ENCODE measurements at places on chromosomes 7 and 10.

- DNase-seq, result no peak
Observed at GRCh38 chr10:86266446-86267242, 100.0 kb downstream of the GRID1 start.

- no peak for DNase-seq
Observed at GRCh38 chr10:90969947-90970673, 49.2 kb upstream of the ANKRD1 start.

DNA sequence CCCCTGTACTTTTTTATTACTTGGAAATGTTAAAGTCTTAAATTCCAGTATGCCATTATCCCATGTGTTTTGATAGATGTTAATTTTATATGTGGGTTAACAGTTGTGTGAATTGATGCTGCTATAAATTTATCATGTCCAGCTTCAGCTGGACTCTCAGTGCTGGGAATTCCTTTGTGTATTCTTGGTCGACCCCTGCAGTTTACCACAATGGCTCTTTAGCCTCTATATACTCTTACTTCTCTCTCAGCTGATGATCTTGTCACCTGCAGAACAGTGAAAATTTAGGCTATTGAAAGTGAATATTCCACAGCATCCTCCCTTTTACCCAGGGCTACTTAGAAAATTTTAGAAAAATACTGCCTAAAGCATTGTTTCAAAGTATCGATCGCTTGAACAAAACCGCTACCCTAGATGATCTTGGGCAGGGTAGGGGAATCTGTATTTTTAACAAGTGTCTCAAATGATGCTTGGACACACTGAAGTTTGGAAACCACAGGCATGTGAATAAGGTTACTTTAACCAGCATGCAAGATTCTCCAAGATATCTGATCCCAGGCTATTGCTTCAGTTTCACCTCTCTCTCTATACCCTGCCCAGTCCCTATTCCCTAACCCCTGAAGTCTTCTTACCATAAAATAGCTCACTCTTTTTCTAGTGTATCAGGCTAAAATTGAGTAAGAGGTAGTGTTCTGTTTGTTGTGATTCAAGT, 25.4 kb downstream of the LCOR start:
- DNase-seq, result no peak

DNA sequence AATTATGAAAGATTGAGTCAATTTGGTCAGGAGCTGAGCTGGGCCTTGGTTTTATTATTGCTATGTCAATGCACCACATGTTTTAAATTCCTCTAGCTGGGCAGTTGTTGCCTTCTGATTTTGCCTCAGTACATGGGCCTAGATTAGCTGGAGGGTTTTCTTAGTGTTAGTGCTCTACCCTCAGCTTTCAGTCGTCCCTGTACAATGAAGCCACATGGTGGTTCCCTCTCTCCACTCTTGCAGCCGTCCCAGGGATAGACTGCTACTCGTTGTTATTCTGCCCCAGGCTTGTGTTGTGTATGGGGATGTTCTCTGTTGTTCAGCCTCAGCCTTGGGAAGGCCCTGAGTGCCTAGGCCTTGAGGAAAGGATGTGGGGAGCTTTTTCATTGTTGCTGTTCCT, 37.0 kb downstream of the NHLRC2 start:
- DNase-seq, result no peak

DNA sequence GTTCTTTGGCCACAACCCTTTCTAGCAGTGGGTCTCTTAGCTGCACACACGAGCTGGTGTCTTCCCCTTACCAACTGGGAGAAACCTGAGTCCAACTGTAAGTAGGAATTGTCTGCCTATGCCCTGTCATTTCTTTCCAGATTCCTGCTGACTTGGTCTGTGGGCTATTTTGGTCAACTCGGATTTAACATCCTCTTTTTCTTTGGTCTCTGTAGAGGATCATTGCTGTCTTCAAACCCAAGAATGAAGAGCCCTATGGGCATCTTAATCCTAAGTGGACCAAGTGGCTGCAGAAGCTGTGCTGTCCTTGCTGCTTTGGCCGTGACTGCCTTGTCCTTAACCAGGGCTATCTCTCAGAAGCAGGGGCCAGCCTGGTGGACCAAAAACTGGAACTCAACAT, 10.3 kb downstream of the PI4K2A start:
- DNase-seq, result no peak

GRCh38 chr7:73690646-73691045, 7.2 kb downstream of the BUD23 start:
- no peak for DNase-seq

DNA sequence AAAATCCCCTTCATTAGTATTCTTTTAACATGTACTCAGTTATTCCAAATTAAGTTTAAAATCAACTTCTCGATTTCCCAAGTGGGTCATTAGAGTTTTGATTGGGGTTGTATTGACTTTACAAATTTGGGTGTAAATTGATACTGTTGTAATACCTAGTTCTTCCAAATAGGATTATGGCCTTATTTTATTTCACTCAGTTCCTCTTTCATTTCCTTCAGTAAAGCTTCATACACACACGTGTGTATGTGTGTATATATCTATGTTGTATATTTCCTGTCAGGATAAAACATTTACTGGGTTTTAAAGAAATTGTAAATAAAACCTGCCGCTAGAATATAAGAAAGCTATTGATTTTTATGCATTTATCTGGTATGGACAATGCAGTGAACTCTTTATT, 15.9 kb downstream of the YME1L1 start:
- DNase-seq, result no peak

DNA sequence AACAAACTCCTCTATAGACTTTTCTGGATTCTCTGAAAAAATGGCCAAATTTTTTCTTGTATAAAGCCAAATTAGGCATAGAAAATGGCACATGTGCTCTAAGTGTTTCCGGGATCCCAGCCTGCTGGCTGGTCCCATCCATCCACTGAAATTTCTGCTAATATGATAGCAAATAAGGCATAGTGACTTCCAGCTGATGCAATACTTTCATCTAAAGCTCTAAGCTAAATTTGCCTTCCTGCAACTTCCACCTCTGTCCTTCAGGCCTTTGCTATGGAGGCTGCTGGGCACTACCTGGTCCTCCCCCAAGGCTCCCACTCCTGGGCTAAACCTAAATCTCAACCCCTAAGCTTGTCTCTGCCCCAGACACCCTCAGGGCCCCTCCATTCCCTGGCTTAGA, 20.5 kb downstream of the MYH16 start:
- no peak for DNase-seq

GRCh38 chr10:131630772-131631258, 270.0 kb upstream of the PPP2R2D start:
- no peak for DNase-seq

DNA sequence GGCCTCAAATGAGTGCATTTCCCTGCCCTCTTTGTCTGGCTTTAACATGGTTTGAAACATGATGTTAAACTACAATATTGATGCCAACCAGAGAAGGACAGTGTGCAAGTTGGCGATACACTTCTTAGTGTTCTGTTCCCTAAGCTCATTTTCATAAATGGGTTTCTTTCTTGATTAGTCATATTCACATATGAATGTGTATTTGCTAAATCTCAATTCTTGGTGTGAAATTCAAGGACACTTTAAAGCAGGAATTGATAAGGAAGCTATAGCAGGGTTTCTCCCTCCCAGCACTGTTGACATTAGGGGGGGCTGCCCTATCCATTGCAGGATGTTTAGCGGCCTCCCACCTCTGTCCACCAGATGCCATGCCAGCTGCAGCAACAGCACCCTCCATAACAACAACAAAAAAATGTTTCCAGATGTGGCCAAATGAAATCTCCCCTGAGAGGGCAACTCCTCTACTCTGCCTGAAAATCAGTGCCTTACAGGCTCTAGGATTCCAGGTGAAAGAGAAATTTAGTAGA, 13.1 kb downstream of the CCNY start:
- DNase-seq, result no peak

DNA sequence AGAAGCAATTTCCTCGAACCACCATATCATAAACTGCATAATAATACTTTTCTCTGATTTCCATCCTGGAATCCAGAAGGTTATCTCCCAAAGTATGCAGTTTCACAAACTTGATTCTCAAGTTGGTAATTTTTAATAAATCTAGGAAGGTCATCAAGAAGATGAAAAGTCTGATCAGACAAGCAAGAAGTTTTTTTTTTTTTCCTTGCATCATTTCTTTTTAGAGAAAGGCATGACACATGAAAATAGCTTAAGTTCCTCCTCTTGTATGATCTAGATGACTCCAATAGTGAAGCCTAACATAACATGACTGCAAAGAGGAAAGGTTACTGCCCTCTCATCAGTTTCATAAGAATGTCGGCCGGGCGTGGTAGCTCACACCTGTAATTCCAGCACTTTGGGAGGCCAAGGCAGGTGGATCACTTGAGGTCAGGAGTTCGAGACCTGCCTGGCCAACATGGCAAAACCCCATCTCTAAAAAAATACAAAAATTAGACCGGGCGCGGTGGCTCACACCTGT, 22.2 kb downstream of the LAMB1 start:
- DNase-seq, result no peak

DNA sequence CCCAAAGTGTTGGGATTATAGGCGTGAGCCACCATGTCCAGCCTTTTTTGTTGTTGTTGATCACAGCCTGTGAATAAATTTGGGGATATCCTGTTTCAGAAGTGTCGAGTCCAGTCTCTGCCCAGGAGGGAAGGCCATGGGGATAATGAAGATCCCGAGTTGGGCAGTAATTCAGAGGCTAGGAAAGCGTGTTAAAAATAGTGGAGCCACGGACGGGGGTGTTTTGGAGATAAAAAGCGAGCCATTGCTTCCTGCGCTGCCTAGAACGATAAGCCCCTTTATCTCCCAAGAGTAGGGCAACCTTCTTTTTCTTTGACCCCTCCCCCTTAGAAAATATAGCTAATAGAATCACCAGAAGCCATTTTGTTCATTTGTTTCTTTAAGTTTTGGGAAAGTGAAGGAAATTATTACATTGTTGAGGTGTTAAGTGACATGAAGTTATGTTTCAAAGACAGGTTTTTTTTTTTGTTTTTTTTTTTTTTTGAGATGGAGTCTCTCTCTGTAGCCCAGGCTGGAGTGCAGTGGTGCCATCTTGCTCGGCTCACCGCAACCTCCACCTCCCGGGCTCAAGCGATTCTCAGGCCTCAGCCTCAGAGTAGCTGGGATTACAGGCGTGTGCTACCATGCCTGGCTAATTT, 43.3 kb downstream of the IL15RA start:
- DNase-seq, result no peak

DNA sequence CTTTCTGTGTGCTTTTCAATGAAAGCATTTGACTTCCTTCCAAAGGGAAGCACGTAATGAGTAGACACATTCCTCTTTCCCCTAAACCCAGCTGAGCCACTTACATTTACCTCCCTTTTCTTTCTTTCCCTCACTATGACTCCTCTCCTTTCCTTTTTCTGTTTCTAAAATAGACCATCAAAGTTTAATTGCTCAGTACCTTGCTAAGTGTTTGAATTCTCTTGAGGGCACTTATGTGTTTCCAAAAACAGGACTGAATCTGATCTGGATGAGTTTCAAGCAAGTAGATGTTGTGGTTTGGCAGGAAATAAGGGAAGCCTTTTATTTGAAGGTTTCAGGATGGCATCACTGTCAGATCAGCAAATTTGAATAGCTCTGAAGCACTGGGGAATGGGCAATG, 396.2 kb downstream of the REEP3 start:
- DNase-seq, result no peak

DNA sequence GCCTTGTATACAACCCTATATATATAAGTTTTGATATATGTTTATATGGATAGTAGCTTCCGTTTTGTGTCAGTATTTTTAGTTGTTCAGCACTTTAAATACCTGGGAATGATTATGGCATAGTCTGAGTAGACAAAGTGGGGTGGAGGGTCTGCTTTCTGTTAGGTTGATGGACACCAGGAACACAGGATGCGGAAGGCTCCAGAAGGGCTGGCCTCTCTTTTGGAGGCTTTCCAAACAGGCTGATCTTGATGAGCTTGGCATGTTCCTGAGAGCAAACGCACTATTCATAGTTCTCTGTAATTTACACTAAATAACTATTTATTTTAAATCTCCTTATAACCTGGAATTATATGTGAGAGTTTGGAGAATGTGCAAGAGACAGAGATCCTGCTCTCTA, 12.7 kb downstream of the AKR1E2 start:
- DNase-seq, result no peak

DNA sequence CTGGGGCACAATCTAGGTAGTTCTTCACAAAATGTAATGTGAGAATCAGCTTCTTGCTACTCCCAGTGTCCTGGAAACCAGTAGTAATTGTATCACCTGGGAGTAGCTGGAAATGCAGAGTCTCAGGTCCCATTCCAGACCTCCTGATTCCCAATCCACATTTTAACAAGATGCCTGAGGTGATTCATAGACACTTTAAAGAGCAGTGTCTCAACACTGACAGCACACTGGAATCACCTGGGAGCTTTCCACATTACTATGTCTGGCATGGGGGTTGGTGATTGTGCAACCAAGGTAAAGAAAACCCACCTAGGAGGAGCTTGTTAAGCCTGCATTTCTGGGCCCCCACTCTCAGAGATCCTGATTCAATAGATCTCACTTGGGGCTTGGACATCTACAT, 11.1 kb downstream of the DPY19L1 start:
- DNase-seq, result no peak

DNA sequence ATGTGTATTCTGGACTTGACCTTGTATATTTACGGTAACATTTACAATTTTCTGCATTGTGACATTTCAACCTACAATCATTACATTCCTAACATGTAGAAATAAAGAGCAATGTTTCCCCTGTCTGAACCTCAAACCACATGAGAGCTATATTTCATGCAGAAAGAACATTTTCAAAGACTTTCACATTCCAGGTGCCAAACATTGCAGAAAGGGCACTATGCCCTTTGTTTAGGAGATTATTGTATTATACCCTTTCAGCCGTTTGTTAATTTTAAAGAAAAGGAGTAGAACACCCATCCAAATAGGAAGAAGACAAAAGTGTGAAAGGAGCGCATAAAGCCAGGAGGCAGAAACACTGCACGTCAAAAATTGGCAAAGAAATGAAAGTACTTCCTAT, 260.4 kb downstream of the RELN start:
- DNase-seq, result no peak

- DNase-seq, result no peak
Observed at GRCh38 chr10:5470062-5470751, 29.2 kb downstream of the CALML5 start.

DNA sequence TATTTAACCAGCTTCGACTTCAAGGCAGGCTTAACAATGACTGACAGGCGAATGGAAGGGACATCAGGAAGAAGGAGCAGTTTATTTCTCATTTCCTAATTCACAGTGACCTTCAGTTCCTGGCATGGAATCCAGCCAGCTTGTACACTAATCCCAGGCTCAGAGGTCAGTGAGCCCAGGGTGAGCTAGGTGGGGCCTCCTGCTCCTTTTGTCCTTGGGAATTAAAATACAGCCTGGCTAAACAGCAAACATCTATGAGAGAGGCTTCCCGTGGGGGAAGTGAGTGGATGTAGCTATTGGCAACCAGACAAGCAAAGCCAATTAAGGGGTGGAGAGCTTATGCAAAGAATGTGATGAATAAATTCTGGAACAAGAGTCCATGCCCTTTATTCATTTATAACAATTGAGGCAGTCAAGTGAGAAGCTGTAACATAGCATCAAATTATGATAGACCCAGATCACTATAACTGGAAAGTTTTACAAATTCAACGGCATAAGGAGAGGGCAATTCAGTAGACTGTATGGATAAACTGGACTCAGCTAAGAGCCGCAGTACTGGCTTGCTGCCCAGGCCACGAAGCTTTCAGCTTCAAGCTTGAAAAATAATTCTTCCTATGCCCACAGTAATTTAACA, 57.1 kb downstream of the STK17A start:
- no peak for DNase-seq

GRCh38 chr7:112880818-112881418, 90.7 kb upstream of the TMEM168 start:
- no peak for DNase-seq

- peak; percentile 48 for DNase-seq
Observed at GRCh38 chr10:127853868-127854768, 38.6 kb downstream of the CLRN3 start.

GRCh38 chr10:12181065-12181775, 14.5 kb downstream of the NUDT5 start:
- no peak for DNase-seq

Measured in iPS DF 19.7 (cell line).